ENCODE measurements at places on chromosomes 3 and 15.

GRCh38 chr3:192010490-192010889 lies 549.5 kb downstream of the PYDC2 start:
- DNase-seq, result no peak

DNA sequence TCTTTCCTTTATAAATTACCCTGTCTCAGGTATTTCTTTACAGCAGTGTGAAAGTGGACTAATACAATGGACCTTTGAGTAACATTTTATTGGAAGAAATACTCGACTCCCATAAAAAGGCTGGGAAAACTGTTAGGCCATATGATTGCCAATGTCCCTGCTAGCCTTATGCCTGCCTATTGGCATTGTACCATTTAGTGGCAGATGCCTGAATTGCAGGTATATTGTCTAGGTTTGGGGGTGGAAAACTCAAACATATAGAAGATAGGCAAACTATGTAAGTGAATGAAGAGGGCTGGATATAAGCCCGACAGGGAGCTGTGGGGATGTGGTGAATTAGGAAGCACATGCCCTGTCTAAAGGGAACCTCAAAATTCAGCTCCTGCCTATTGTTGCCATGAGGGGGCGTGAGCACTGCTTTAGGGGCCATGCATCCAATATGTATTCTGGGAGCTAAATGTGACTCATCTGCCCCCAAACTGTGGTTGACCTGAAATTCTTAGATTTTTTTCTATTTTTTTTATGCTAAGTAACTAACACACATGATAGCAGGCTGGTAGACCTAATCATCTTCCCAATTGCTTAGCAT lies 65.2 kb upstream of the TRA2B start:
- DNase-seq, result peak; percentile 79

GRCh38 chr15:65195548-65195923 lies 10.4 kb upstream of the CLPX start:
- DNase-seq, result no peak

- DNase-seq, result no peak
Observed at GRCh38 chr3:63861306-63861705, 2.3 kb downstream of the THOC7 start.

Measured in Kasumi-1 (cell line).